ENCODE measurements at places on chromosomes 2 and 18.

GRCh38 chr2:234031207-234031606 is 19.3 kb upstream of the SPP2 start:
- no peak for DNase-seq

GRCh38 chr2:158953926-158954763 is 14.3 kb upstream of the TANC1 start:
- DNase-seq = no peak

GRCh38 chr2:202327858-202328257 is 48.3 kb upstream of the BMPR2 start:
- DNase-seq = no peak

DNA sequence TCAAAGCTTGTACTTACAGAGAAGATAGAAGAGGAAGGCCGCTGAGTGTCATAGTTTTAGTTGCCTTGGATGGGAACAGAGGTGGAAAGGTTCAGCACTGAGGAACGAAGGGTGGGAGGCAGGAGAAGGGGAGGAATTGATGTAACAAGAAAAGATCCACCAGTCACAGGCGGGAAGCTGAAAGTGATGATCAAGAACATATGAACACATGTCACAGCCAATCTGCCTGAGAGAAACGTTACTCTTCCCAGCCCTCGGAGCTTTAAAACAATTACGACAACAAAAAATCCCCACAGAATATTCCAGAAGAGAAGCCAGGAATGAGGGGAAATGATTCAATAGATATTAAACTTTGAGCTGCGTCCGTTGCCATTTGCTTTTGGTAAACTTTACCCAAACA is 87.1 kb downstream of the TSHZ1 start:
- DNase-seq = no peak

- no peak for DNase-seq
Observed at GRCh38 chr18:56028514-56028913, 440.5 kb upstream of the TCF4 start.

- peak; percentile 24 for DNase-seq
Observed at GRCh38 chr18:47595831-47596501, 334.5 kb downstream of the SMAD2 start.

GRCh38 chr2:49306925-49307324 is 152.6 kb upstream of the FSHR start:
- no peak for DNase-seq

DNA sequence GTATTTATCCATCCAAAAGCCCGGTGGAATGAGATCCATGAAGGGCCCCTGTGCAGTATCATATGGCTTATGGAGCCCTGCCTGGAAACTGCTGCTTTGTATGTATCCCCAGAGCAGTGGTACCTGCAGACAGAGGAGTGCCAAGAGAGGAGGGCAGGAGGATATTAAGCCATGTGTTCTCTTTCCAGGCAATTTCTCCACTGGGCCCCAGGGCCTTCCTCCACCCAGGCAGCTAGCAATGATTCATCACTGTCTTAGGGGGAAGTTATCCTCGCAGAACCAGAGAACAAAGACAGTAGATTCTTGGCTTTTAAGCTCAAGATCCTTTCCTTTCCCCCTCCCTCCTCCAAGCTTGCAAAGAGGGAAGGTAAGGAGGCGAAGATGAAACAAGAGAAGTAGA is 98.1 kb downstream of the LRRC30 start:
- DNase-seq = no peak

- DNase-seq = no peak
Observed at GRCh38 chr2:195451160-195451559, 205.9 kb upstream of the SLC39A10 start.

DNA sequence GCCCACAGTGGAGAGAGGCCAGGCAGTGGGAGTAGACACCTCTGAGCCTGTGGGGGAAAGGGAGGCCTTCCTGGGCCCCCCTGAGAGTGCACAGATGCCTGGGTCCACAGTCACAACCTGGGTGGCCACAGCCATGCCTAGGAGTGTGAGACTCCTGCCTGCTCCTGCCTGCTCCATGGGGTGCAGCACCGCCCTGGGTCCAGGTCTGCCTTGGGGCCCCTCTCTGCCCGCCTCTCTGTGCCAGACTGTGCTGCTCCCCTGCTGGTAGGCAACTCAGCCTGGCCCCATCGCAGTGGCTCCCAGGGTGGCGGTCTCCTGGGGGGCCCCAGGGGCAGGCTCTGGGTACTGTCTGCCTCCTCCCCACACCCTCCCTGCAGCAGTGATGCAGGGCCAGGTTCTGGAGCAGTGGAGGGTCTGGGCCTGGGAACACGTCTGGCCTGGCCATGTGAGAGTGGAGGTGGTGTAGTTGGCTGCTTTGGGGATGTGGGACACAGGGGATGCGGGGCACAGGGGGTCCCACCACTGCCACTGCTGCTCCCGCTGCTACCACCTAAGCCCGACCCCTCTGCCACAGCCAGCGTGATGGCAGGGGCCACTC is 60.1 kb upstream of the DLX2 start:
- no peak for DNase-seq

- DNase-seq = no peak
Observed at GRCh38 chr2:190320696-190321095, 1.1 kb upstream of the HIBCH start.

DNA sequence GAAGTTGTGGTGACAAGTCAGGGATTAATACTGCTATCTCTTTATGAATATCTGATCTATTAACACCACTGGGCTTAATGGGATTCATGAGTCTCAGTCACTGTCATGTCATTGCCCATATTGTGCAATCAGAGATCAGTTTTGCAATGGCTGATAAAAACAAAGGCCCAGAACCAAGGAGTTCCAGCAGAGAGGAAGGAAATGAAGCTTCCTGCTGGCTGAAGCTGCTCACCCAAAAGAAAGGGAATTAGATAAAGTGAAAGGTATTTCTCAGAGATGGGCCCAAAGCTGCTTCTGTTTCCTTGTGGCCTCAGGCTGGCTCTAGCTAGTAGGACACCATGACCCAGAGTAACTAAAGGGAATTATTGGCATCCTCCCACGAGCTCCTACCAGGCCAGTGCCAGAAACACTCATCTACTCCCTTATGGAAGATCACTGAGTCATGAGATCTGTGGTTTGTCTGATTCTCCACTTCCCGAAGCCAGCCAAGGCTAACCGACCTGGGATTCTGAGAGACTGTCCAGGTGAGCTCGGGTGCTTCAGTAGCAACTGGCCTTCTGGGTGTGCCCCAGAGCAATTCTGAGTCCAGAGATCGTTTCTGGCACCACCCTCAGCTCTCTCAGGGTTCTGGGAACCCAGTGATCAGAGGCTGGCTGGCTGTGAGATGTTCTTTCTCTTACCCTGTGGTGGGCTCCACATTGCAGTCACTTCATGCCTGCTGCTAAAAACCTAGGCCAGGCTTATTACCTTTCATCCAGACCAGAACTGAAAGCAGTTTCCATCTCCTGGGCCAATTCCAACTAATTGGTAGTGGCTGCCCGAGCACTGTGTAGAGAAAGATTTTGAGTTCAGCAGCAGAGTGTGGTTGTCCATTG is 129.5 kb upstream of the PELI1 start:
- no peak for DNase-seq

DNA sequence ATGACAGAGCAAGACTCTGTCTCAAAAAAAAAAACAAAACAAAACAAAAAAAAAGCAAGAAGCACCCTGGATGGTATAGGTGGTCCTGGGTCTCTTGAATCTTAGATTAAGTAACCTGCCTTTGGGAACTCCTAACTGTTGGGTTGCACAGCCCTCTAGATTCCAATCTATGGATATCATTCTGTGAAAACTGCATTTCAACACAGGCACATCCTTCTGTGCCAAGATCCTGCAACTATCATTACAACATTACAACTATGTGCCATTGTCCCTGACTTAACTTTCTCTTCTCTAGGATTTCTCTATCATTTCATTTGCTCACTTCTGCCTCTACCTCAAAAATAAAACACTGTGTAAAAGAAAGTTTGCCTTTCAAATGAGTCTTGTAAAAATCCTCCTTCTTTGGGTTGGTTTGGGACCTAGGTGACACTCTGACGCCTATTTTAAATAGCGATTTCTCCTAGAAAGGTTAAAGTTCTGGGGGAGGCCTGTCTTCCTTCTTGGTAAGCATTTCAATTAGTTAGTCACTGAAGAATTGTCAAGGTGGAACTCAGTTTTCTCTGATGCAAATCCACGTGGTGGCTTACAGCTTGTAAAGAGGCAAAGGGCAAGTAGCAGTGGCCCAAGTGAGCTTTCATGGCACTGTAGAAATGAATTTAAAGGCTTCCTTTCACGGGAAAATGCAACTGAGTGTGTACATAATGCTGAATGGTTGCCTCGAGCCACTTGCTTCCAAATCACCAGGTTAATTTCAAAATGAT is 9.2 kb downstream of the LGALSL start:
- DNase-seq = no peak

GRCh38 chr18:57982372-57983021 is 61.5 kb upstream of the NEDD4L start:
- DNase-seq = no peak

GRCh38 chr2:215847718-215848117 is 165.6 kb downstream of the MREG start:
- DNase-seq = no peak

GRCh38 chr2:174535757-174536703 is 49.2 kb upstream of the GPR155 start:
- no peak for DNase-seq

DNA sequence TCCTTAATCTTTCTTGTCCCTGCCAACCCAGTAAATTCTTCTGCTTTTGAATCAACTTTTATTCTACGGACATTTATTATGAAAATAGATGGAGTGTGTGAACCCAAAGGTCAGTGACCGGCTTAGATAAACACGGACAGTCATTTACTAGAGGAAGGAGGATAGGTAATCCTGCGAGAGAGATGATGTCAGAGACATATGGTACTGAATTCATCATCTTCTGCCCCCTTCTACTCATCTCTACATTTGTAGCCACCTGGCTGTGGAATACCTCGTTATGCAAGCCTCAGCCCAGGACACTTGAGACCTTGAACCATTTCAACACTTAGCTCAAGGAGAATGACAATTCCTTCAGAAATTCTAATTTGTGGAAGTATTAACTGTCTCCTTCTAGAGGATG is 443.6 kb downstream of the TDRD15 start:
- no peak for DNase-seq

DNA sequence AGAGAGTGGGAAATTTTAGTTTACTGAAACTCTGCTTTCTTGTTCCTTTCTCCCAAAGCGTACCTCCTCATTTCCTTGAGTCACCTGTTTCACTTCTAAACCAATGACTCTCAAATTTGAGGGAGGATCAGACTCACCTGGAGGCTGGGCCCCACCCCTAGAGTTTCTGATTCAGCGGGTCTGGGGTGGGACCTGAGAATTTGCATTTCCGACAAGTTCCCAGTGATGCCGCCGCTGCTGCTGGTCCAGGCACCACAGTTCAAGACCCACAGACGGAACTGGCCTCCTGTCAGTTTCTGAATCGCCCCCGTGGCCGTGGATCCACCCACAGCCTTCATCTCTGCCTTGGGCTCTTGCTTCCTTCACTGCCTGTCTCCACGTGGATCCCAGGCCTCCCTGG is 44.9 kb upstream of the PELI1 start:
- DNase-seq = no peak

GRCh38 chr2:33146102-33146501 is 199.3 kb downstream of the LTBP1 start:
- no peak for DNase-seq

GRCh38 chr2:98234776-98235175 is 111.5 kb upstream of the CNGA3 start:
- no peak for DNase-seq

DNA sequence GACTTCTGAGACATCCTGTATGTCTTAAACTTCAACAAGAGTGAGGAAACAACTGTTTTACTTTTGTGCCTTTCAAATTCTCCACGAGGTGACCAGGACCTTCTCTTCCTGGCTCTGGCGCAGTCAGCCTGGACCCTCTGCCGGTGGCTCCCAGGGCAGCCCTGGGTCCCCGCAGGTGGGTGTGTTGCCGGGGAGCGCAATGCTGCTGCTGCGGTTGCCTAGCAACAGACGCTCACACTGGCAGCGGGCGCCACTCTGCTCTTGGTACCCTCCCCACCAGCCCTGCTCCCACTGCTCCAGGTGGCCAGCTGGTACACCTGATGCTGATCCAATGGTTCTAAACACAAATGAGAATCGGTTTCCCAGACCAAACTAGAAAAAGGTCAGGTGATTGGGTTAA is 58.7 kb downstream of the GNAL start:
- no peak for DNase-seq

GRCh38 chr2:84880645-84881521 is at the start of gene TRABD2A:
TRABD2A (minus strand) TSS chr2:84881084; CDS start chr2:84881039, 45 bp downstream.
- no peak for DNase-seq

DNA sequence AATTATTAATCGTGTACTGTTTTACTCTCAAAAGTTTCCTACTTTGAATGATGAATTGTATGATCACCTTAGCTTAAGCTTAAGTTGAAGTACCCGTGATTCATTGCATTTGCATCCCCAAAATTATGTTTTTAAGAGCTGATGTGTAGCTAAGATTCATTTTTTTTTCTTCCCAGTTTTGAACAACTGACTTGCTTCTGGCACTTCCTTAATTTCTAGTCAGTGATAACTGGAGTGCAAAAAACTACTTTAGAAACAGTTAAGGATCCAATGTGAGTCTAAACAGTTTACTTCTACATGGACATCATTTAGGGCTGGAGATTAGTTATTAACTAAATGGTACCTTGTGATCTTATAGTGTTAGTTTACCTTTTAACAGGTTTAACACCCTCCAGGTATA is 124.0 kb upstream of the CAVIN2 start:
- DNase-seq = no peak

DNA sequence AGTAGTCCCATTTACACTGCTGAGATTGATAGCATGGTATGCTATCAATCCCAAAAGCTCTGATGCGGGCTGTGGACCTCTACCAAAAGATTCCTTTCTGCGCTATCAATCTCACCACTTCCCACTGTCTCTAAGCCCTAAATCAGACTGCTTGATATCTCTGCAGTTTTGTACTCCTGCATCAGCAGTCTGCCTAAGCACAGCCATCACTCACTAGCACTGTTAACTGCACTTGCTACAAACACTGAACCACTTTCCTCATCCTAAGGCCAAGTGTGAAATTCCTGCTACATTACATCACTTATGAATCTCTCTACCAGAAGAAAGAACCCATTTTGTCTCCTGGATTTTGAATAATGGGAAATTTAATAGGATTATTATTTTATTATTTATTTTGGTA is 237.0 kb downstream of the HNMT start:
- DNase-seq = no peak

DNA sequence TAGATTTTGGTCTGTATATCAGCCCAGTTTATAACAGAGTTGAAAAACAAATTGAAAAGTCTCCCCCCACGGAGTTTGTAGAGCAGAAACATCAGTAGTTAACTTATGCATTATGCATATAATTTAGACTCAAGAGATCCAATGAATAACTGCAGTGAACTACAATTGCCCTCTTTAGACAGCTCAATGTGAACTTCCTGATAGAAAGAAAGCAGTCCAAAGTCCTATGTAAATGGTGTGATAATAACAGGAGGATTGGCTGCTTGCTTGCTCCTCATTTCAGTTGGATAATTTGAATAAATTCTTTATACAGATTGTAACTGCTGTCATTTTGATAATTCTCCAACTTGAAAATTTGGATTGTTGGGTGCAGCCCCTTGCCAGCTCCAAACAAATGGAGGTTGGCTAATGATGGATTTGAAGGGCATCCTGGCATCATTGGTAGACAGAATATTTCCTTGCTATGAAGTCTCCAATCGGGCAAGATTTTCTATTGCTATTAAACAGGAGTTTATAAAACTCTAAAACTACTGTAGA is 297.1 kb downstream of the ASXL3 start:
- no peak for DNase-seq
